ENCODE measurements at places on chromosomes 3 and 15.
A peak's percentile ranks its signal among the peaks of the same experiment; 100 is the strongest.

GRCh38 chr15:29711531-29711930 lies 110.7 kb downstream of the TJP1 start:
- no peak for DNase-seq

DNA sequence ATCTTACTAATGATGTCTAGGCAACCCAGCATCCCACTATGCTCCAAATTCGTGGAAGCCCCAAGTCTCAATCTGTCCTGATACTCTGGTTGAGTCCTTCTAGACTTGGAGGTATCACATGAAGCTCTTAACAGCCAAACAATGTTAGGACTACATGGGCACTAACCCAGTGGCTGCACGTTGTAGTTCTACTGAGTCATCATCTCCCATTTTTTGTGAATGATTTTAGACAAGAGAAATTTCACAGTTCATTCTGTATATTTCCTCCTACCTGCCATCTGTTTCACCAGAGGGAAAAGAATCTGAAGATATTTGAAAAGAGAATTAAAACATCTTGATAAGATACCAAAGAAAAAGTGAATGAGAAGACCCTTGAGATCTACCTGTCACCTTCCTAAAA lies 9.8 kb upstream of the WWTR1 start:
- DNase-seq, result no peak

GRCh38 chr3:11807686-11808085 lies 39.0 kb downstream of the TAMM41 start:
- DNase-seq, result no peak

GRCh38 chr3:70272798-70273197 lies 39.6 kb downstream of the MDFIC2 start:
- no peak for DNase-seq

DNA sequence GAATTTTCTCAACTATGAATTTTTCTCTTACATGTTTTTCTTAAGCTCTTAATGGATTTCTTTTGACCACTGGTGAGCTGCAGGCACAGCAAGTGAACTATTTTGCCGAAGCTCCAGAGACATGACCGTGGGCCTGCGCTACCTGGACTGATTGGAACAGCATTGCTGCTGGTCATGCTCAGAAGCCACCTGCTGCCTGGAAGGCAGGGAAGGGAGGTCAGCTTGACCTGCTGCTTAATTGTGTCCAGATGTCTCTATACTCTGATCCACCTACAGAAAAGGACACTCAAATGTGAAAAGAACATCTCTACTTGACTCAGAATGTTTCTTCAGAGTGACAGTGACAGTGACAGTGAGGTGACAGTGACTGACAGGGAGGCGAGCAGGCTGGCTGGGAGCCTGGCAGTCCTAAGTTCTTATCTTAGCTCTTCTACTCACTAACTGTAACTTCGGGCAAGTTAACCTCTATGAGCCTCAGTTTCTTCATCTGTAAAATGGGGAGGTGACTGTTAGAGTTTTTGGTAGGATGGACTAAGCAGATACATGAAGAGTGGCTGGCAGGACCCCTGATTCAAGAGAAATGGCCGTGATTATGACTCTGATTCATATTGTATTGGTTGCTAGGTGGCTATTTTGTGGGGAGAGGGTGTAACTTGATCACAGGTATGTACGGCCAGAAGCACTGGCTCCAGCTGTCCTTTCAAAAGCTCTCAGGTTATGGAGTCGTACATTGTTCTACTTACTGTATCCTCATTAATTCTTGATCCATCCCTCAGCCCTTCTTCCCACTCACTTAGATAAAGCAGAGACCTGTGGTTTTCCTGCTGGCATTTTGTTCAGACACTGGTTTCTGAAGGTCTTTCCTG lies 54.8 kb upstream of the DLG1 start:
- DNase-seq, result no peak

DNA sequence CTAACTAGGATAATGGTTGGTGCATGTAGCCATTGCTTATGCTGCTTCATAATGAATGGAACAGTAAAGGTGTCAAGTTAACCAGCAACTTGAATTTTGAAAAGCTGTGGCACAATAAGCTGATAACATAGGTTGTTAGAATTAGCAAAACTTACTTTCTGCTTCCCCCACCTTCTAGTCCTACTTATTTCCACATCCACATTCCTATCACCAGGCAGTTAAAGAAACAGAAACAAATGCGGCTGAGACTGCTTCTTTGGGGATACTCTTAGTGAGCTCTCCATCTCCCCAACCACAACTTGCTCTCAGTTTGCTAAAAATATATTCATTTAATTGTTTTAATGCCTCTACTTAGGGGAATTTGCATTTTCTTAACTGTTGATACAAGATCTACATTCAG lies 215.1 kb downstream of the TIGIT start:
- no peak for DNase-seq

DNA sequence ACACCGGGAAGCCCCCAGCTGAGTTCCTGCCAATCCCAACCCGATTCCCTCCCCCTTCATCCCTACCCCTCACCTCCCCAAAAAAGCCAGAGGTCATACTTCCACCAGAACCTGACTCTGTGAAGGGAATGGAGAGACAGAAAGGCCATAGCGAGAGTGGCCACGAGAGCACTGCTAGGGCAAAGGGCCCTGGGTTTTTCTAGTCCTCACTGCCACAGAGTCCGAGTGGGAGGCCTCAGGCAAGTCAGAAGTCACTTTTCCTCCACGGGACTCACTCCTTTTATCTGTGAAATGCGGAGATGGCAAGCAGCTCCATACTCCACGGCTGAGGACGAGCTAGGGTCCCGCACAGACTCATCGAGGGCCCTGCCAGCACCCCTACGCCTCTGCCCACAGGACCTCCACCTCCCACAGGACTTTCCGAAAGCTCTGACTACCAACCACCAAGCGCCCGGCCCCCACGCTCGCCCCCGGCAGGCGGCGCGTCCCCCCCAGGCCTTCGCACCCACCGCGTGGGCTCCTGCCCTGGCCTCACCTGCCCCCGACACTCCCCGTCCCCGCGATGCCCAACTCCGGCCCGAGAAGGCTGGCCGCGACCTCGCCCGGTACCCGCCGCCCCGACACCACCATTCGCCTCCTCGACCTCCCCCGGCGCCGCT lies 792 bp downstream of the ATP13A3 start:
- DNase-seq, result peak; percentile 32

- no peak for DNase-seq
Observed at GRCh38 chr3:45269952-45270351, 43.9 kb upstream of the TMEM158 start.

- DNase-seq, result peak; percentile 1
Observed at GRCh38 chr15:99682455-99682854, 50.8 kb downstream of the LYSMD4 start.

All from CD4-positive, alpha-beta T cell treated with Interleukin-6 at 100 ng/mL for 8 hours (primary cell).